ENCODE measurements at places on chromosomes 12 and 14.

DNA sequence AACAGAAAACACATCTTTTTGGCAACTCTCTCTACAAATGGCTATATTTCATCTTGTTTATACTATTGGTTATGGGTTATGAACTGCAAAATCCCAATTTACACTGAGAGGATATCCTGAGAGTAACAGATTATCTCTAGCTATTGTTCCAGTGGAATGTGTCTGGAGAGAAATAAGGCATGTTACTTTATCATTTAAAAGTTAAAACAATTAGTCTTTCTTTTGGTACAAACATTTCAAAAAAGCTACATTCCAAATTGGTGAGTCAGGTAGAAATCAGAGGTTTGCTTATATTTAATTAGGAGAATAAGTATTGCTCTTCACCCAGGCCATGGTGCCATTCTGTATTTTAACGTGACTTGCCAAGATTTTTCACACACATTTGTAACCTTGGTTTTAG is 411.6 kb downstream of the CCER1 start:
- no peak for DNase-seq

GRCh38 chr12:108120863-108121165 is 8.3 kb upstream of the WSCD2 start:
- DNase-seq, result no peak

GRCh38 chr14:105419195-105420091 is at the start of gene MTA1:
Gene MTA1, plus strand, starts transcription at chr14:105419827. Its CDS starts 209 bp downstream, at chr14:105420036.
- peak; percentile 79 for DNase-seq

- DNase-seq, result peak; percentile 24
Measured at GRCh38 chr12:66903782-66904396, 225.0 kb upstream of the GRIP1 start.

Measured in hematopoietic multipotent progenitor cell treated with erythropoietin and hydrocortisone succinate and interleukin-3 and kit ligand, for 4 days (in vitro differentiated cells).